Stimulated activated CD4-positive, alpha-beta T cell treated with anti-CD3 and anti-CD28 coated beads, Interleukin-12 subunit alpha, Interleukin-12 subunit beta, amount 100 ng/mL, for 48 hours (primary cell): ENCODE measurements at places on chromosomes 4 and X.

- DNase-seq = no peak
Measured at GRCh38 chr4:82968972-82969371, 41.7 kb downstream of the LIN54 start.

DNA sequence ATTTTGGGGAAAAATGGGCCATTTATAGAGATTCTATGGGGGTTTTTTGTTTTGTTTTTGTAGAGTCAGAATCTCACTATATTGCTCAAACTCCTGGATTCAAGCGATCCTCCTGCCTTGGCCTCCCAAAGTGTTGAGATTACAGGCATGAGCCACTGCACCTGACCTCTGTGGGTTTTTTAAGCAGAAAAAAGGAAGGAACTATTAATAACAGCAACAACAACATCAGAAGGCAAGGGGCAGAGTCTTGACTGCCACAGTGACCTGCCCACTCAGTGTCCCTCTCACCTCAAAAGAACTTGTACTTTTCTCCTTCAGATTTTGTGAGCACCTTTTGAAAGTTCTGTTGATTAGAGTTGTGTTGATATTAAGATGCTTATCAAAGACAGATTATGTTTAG is 48.1 kb downstream of the FNIP2 start:
- no peak for DNase-seq

DNA sequence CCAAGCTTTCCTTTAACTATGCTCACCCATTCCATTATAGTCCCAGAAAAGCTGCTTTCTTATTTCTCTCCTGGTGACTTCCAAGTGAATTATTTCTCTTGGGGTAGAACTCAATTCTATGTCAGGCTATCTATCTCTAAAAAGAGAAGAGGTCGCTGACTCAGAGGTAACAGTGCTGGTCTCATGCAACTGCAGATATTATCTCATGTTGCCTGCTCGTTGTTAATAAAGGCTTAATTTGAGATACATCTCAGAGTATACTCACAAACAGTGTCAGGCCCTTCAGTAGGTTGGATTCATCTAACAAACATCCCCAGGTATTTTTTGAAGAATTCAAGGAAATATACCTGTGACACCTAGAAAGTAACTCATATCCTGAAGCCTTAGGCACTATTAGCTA is 2.7 kb downstream of the TMEM154 start:
- DNase-seq = no peak

DNA sequence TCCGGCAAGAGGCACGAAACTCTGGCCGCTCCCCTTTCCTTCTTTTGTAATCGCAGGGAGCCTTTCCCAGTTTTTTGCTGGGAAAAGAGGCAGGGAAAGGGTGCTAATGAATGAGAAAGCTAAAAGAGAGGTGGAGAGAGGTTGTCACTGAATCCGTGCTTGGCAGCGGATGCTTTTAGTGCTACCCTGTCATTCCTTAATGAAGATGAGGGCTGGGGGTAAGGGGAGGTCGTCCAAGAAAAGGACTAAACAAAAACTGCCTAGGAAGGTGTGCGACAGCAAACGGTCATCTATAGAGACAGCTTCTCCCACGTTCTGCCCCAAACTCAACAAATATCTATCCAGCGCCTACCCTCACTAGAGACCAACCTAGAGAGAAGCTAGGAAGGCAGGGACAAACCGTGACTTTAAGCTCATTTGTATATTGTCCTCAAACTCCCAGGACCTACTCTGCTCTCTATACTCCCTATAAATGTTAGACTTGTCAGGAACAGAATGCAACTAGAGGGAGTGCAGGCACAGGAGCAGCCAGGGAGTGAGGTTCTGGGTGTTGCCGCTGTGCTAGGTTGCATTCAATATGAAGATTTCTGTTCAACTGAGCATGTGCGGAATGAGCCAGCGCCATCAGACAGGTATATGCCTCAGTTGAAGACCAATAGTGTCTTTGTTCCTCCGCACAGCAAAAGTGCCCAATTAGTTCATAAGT is 777 bp upstream of the CASK start:
- DNase-seq = no peak

GRCh38 chr4:76499461-76499860 is 64.4 kb downstream of the SHROOM3 start:
- DNase-seq = no peak

DNA sequence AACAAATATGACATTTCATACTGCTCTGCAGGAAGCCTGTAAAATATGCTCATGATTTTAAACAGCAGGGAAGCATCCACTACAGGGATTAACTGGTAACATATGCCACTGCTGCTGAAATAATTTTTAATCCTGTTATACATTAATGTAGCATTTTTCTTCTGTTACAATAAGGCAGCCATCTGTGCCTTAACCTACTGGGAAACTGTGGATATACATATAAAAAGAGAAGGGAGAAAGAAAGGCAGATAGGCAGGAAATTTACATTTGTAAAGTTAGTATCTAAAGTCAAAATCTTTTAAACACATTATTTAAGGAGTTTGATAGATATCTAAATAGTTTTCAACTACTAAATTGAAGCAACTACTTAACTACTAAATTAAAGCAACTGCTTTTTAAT is 514.6 kb upstream of the KLHL4 start:
- no peak for DNase-seq

DNA sequence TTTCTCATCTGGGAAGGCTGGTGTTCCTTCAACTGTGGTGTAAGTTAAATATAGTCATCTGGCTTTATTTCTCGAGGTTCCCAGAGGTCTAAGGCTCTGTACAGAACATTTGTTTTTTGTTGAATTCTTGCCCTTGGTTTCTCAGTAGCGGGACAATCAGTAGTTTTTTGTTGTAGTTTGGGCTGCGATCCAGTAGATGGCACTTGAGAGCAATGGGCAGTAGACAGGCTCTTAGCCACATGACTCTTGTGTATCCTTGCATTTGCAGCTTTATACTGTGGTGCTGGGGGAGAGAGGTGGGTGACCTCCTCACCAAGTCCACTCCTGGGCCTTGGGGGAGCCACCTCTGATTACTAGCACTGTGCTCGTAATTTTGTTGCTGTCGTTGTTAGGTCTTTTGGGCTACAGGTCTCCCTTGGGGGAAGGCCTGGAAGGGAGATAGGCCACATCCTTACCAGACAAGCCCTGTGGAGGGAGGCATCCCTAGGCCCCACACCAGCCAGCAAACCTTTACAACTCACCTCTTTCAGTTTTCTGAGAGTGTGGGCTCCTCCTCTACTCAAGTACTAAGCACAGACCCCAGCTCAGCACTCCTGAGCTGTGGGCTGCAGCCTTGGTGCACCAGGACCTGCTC is 8.1 kb downstream of the ETDB start:
- DNase-seq = no peak

DNA sequence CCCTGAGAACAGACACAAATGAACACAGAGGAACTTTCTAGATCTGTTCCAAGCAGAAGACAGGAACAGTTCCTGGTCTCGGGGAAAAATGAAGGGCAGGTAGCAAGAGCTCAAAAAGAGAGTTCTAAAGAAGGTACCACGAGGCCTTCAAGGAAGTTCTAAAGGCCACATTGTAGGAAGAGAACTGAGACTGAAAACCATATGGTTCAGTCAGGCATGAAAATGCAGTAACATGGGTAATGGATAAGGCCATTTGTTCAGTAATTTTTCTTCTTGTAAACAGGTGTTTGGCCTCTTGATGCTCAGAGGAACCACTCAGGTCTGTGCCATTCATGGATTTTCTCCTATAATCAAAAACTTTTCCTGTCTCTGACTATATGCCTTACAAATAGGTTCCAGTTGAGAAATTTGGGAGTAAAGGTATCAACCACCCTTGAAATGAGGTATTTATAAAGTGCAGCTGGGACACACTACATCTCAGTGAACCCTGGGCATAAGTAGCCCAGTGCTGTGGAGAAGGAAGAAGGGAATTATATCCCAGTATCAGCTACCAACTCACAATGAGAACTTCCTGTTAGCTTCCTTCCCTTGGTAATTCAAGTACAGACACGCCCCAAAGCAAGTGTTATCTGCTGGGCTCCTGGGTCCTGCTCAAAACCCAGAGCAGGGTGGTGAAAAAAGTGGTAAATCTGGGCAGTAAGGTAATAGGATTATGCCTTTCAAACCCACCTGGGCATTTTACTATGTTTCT is 277.9 kb downstream of the KLHL13 start:
- DNase-seq = no peak

DNA sequence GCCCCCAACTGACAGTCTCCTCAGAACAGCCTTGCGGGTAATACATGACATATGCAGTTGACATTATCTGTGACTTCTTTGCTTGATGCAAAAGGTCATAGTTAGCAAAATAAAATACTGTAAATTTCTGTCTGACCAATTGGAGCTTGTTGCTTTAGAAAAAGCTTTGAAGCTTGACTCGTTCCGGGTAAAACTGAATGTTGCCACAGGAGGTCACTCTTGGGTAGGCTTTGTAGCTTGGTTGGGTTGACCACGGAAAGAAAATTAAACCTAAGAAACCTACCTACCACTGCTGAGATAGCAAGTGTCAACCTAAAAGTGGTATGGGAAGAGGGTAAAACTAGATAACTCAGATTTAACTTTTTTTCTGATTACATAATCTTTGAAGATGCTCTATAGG is 23.2 kb downstream of the PRPS2 start:
- DNase-seq = peak; percentile 23

GRCh38 chrX:115260330-115260729 is 26.4 kb upstream of the LRCH2 start:
- no peak for DNase-seq

- DNase-seq = no peak
Measured at GRCh38 chrX:23959781-23960180, 52.0 kb downstream of the CXorf58 start.

DNA sequence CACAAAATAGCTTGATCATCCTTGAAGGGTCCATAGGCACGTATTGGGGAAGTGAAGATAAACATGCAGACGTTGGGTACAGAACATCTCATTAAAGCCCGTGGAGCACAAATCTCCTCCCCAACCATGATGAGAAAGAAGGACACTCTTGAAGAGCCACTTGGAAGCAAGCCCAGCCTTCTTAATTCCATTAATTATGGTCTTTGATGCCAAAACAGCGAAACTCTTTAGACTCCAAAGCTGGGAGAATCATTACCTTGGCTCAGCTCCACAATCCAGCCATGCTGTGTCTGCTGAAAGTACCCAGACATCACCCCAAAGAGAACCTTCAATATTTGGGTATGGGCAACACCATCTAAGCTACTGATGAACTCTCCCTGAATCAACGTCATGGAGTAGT is 169.0 kb upstream of the MBNL3 start:
- no peak for DNase-seq

DNA sequence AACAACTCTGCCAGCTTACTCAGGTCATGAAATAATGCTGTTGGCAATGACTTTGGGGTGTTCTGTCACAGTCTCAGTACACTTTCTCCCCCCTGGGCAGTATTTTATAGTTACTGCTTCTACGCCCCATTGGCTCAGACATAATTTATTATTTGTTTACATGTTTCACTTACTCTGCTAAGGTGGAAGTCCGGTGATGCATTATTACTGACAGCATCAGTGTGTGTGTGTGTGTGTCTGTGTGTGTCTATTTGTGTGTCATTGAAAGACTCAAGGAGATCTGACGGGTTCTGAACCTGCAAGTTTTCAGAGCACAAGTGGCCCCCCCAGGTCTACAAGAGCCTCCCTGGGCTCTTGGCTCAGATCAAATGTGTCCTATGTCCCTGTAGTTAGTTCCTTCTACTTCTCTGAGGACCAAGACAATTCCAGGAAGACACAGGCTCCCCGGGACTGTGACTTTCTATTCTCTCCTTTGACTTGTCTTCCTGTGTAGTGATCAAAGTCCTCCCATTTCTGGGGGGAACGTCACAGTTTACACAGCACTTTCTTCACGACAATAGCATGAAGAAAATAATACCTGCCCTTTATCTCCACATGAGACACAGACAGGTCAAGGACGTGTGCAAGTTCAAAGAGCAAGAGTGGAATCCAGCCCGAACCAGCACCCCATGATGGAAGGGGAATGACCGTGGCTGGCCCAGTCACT is 283.7 kb upstream of the GATB start:
- no peak for DNase-seq

GRCh38 chr4:137300776-137301175 is 231.5 kb downstream of the PCDH18 start:
- no peak for DNase-seq

DNA sequence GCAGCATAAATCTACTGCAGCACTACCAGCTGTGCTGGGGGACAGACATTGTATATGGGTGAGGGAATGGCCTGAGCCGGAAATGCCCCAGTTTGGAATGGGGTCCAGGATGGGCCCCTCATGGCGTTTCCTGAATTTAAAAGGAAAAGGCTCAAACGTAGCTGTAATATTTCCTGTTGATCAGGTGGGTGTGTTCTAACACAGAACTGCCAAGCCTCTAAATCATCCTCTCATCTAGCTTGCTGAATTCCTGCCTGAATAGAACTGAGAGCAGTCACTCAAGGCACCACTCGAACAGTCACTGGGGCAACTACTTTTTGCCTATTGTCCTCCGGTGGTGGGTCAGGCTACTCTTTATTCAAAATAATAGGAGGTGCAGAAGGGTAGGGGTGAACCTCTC is 28.7 kb downstream of the ADH6 start:
- no peak for DNase-seq

DNA sequence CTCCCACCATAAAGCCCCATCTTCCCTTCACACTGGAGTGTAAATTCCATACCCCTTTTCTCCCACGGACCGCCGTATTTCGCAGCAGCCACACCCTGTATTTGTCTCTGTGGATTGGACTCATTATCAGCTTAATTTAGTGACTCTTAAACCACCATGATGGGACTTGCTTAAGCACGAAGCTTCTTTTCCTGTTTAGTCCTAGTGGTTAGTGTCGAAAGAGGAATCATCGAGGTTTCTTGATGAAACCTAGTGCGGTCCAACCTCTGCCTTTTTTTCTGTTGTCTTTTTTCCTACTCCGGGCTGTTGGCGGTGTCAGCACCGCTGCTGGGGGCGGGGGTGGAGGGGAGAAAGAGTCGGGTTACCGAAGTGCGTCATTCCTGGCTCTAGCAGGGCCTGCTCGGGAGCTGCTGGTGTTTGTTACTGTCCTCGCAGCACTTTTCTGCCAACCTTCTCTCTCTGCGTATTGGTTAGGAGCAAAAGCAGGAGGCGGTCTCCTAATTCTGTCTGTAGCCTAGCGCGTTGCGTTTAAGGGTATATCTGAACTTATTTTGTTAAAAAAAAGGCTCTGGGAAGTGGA is 1.4 kb downstream of the STAG2 start:
- peak; percentile 80 for DNase-seq

- no peak for DNase-seq
Measured at GRCh38 chr4:54879576-54879975, 221.8 kb downstream of the KIT start.

- DNase-seq = no peak
Measured at GRCh38 chrX:72126048-72126415, 5.7 kb downstream of the RTL5 start.

- DNase-seq = no peak
Measured at GRCh38 chr4:187179086-187180058, 455.7 kb upstream of the FAT1 start.

GRCh38 chr4:153156263-153156662 is 48.0 kb upstream of the TRIM2 start:
- no peak for DNase-seq

DNA sequence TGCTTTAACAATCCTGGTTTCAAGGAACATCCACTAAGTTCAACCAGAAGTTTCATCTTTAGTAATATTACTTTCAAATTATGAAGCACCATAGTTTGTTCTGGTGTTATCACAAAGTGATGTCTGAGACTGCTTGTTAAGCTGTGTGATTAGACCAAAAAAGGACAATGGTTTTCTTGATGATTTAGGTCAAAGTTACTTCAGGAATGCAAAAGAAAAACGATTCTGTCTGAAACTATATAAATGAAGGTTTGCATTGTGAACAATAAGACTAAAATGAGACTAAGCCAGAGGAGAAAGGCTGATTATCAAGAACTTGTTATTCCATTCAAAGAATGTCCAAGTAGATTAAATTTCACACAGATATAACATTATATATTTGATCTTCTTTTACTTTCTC is 122.4 kb upstream of the ETNPPL start:
- DNase-seq = no peak

- DNase-seq = no peak
Measured at GRCh38 chrX:4094926-4095325, 381.5 kb upstream of the PRKX start.
